SJSA1 (cell line): ENCODE measurements at places on chromosomes 3 and 15. TPM values are rescaled to one million over a fixed set of nuclear protein-coding genes. Genes with fewer than 3 reads are reported as not detected.

TEX9 gene
- 0.16 and 1.2 TPM in 2 replicates for total RNA-seq

RYK gene
- 41.4 and 68.6 TPM in 2 replicates for total RNA-seq

DNA sequence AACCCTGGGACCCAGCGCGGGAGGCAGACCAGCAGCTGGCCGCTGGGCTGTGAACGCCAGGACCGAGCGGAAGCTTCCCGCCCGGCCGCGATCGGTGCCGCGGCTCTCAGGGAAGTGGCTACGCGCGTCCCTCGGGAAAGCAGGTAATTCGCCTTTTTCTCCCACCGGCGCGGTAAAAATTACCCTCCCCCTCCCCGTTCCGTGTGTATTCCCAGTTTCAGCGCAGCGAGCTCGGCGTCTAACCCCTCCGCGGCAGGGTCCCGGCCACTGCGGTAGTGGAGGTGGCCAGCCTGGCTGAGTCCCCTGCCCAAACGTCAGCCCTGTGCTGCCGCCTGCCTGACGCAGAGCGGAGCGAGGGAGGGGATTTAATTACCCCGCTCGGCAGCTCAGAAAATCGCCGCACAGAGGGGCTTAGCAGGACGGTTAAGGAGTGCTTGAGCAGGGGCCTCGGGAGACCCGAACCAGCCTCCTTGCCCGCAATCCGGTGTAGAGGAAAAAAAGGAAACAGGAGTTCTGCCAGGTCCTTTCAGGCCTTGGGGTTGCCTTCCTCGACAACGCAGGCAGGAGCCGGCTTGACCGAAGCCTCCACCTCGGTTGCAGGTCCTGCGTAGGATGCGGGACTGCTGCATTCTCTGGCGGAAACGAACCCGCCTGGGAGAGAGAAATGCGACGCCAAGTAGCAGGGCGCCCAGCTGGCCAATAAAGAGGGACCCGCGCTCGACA is 2.9 kb downstream of the GATA2 start:
- peak; percentile 69 for DNase-seq

GRCh38 chr15:29435811-29436210 is 166.2 kb upstream of the NSMCE3 start:
- DNase-seq = no peak

DNA sequence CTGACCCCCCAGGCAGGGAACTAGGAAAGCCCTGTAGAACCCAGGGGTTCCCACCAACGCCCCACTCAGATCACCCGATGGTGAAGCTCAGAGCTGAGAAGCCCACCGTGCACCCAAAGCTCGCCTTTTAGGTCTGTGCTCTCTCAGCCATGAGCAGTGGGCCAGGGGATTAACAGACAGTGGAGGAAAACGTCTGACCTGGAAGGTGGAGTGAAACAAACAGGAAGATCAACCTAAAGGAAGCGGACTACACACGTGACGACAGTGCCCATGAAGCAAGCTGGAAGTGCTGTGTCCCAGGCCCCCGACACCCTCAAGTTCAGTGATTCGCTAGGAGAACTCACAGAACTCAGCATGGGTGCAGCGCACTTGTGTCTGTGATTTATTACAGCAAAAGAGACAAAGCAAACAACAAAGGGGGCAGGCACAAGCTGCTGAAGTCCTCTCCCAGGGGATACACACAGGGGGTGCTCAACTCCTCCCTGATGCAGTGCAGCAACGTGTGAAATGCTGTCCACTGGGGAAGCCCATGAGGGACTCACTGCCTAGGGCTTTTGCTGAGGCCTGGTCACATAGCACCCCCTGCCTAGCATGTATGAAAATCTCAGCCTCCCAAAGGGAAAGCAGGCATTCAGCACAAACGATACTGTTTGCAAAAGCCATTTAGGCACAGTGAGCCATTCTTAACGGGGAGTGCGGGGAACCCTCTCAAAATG is 43.5 kb downstream of the CFAP92 start:
- DNase-seq = no peak

DNA sequence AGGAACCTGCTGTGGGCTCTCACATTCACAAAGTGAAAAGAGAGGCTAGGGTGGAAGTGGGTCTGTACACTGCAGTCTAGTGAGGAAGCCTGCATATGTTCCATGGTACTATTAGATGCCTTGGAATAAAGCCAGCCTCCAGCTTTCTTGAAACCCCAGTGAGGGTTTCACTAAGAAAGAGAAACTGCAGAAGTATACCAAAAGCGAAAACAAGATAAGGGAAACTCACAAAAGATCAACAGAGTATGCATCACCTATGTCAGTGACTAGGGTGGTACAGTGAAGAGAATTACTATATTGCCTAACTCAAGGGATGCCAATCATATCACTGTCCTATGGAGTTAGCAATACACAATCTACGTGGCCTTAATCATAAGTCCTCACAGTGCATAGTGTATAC is 212.5 kb upstream of the GADL1 start:
- no peak for DNase-seq

GRCh38 chr3:54125300-54125699 is 2.9 kb downstream of the CACNA2D3 start:
- DNase-seq = no peak

DNA sequence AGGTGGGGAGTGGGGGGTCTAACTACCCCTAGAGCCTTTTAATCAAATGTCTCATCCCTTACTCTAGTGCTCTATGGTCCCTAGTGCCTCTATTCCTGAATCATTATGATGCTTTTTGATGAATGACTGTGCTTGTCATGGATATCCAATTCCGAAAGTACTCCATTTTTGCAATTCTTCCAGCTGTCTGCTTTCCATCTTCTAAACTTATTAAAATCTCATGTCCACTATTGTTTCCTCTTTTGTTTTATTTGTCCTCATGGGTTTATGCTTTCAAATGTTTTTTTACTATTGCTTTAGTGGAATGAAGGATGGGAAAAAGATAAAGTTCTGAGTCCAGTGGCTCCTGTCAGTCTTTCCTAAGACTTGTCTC is 77.2 kb upstream of the KCNMB2 start:
- DNase-seq = no peak
